ENCODE measurements at places on chromosomes 13 and 19.

DNA sequence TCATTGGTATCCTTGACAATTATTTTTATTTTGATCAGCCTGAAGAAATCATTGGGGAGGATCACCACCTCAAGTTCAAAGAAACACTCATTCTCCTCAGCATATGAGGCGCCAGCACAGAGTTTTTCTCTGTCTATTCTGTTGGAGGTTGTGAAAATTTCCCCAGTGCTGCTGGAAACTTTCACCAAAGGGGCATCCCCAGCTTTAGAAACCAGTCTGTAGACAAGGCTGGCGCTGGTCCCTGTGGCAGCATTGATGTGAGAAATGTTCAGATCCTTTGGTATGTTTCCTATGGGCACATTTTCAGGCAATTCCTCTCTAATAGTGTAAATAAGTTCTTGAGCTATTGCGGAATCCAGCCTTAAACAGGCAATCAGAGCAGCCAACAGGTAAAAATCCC, 2.1 kb downstream of the PCDH9 start:
- no peak for DNase-seq

DNA sequence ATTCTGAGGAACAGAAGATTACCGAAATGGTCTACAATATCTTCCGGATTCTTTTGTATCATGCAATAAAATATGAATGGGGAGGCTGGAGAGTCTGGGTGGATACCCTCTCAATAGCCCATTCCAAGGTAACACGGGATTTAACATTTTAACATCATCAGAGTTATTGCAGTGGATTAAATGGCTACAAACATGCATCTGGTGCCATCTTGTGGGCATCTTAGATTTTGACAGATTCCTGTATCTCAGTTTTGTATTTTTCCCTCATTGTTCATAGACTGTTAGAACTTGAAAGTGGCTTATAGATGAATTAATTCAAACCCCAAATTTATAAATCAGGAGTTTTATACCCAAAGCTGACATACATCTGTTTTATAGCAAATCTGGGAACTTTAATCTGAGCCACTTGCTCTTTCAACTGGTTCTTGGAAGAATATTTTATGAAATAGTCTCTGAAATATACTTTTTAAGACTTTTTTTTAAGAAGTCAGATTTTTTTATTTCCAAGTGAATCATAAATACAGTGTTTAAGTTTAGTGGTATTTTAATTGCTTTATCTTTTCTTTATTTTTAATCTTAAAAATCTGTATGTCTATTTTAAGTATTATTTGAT, 215.2 kb downstream of the NBEA start:
- no peak for DNase-seq

DNA sequence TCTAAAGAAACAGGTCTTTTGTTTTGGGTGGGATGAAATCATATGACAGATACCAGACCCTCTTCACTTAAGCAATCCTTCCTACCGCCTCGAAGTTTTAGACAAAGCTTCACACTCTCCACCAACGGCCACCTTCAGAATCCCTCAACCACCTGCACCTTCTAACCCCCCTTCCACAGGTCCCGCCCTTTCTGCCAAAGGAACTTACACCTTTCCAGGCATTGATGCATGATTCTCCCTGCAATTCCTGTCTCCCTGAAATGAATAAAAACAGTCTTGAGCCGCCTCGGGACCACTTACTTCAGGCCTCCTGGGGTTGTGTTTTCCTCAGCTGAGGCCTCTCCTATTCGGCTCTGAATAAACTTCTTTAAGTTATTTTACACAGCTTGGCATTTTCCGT, 859 bp downstream of the ZNF433 start:
- DNase-seq = no peak

DNA sequence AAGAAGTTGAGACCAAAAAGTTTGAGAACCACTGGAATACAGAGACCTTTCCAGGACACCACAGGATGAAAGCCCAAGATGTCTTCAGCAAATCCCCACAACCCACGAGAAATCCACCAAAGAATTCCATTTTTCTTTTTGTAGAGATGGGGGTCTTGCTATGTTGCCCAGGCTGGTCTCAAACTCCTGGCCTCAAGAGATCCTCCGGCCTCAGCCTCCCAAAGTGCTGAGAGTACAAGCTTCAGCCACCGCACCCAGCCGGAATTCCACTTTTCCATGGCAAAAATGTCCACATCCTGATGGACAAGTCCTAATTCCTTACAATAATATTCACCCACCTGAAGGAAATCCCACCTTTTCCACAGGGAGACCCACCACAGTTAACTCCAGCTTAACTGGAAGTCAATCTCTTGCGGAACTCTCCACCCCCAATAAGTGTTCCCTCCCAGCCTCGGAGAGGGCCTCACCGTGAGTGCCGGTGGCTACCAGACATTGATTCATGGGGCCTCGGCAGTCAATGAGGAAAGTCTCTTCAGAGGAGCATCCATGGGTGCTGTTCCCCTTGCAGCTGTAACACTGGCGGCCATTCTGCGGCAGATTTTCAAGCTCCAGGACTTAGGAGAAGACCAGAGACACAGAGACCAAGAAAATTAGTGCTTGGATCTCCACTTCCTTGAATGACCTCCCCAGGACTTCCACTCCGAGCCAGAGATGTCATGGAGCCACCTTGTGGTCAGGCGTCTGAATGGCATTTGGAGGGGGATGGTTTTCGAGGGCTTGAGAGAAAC, 12.3 kb upstream of the CADM4 start:
- peak; percentile 19 for DNase-seq

GRCh38 chr13:99415851-99416331, 85.4 kb upstream of the TM9SF2 start:
- no peak for DNase-seq

GRCh38 chr19:17948931-17949930, 16.4 kb downstream of the CCDC124 start:
- DNase-seq = no peak

GRCh38 chr13:76019421-76020044, 383.4 kb downstream of the LMO7 start:
- no peak for DNase-seq

DNA sequence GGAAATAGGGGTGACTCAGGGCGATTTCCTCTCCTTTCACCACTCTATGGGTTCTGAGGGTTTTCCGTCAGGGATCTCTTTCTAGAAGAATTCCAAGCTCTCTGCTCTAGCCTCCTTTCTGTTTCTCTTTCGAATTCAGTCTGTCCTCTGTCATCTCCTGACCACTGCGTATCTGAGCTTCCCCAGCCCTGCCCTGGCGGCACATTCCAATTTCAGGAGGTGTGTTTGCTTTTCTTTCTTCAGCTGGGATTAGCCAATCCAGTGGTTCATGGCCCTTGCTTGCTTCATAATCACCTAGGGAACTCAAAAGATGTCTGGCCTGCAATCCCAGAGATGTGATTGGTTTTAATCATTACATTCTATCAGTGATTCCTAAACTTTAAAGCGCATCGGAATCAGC, 9.4 kb downstream of the IFNL2 start:
- no peak for DNase-seq

- DNase-seq = no peak
These were observed 87.9 kb downstream of the URI1 start for GRCh38 chr19:30029721-30030510.

DNA sequence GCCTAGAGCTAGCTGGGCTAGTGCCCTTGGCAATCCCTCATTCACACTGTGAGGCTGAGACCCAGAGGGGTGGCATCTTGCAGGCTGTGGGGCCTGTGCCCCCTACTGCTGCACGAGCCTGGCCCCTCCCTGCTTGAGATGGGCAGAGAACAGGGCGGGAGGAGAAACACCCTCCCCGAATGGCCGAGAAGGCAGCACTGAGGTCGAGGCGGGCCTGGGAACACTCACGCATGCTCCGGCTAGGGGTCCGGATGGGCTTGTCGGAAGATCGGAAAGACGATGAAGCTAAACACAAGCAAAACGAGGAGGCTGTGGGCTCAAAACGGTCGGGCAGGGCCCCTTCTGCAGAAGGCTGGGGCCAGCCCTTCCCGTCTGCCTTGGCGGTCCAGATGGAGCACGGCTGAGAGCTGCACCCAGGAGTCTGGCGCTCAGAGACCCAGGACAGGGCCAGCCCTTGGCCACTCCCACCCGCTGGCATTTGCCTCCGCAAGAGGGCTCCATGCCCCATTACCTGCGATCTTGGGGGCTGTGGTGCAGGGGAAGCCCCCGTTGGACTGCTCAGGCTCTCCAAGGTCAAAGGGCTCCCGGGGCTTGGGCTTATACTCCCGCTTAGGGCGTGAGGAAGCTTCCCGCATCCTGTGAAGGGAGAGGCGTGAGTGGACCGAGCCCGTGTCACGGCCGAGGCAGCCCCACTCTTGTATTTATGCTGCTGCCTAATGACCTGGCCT, 18.9 kb downstream of the MPND start:
- DNase-seq = no peak

DNA sequence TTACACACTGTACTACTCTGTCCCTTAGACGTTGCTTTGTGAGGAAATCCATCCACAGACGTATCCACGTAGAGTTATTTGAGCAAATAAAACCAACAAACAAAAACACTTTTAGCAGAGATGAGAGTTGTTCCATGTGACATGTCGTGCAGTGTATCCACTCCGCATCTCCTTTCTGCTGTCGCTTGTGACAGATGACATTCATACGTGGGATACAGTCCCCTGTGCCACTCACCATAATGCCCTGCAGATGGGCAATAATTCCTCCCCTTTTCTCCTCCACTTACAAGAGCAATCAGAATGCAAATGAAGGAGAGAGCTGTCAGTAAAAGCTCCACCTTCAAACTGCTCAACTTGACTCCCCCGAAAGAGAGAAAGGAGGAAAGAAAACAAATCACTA, 26.0 kb downstream of the IRS2 start:
- no peak for DNase-seq

GRCh38 chr13:75871059-75871458, 234.9 kb downstream of the LMO7 start:
- DNase-seq = no peak

GRCh38 chr13:24142453-24142852, 18.1 kb upstream of the SPATA13 start:
- no peak for DNase-seq

- no peak for DNase-seq
These were observed 44.9 kb upstream of the DCUN1D2 start for GRCh38 chr13:113535381-113535781.

GRCh38 chr13:37640499-37640898, 41.9 kb upstream of the POSTN start:
- DNase-seq = no peak

- DNase-seq = peak; percentile 64
These were observed 49.9 kb downstream of the AP1M1 start for GRCh38 chr19:16247353-16248182.

DNA sequence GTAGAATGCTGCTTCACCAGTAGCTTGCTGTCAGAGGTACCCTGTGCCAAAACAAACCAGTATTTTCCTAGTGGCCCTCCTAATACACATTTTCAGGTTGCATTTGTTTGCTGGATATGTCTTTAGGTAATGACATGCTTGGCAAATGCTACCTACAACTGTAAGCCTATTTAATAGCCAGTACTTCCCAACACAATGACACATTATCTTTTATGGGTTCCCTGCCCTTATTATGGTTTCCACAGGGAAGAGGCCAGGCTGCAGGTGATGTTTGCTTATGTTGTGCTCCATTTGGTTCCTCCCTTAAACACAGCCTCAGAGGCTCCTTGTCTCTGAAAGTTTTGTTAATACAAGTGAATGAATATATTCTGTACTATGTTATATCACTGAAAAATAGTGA, 24.7 kb downstream of the FRY start:
- DNase-seq = no peak
